ENCODE measurements at places on chromosomes 5 and 9.

DNA sequence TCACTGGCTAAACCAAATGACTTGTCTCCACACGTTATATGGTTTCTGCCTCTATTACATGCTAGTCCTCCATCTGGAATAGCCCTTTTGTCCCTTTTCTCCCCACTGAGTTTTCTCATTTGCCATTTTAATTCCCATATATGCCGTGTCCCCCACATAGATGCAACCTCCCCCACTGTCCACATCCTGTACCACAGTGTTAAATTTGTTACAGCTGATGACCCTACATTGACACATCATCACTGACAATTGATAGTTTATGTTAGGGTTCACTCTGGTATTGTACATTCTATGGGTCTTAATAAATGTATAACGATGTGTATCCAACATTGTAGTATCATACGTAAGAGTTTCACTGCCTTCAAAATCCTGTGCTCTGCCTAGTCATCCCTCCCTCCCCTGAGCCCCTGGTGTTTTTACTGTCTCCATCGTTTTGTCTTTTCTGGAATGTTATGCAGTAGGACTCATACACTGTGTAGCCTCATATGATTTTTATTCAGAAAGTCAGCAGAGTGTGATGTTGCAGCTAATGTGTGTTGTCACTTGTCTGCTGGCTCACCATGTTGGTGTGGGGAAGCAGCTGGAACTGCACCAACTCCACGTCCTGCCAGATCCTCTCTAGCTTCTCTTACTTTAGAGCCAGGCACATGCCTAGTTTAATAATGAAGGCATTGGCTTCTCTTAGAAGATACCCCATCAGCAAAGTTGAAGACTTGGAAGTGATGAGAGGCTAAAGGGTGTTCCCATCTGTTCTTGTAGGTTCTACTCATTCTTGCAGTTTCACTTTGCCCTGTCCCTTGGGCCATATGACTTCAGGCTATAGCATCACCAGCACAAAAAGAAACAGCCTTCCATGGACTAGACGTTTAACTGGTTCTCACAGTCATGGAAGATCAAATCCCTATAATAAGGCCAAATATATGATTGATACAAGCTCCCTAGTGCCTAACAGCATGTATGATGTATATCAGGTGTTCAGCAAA, 30.2 kb downstream of the LRRC70 start:
- no peak for DNase-seq

- DNase-seq = no peak
Measured at GRCh38 chr5:43037636-43038495, 2.3 kb downstream of the ANXA2R start.

DNA sequence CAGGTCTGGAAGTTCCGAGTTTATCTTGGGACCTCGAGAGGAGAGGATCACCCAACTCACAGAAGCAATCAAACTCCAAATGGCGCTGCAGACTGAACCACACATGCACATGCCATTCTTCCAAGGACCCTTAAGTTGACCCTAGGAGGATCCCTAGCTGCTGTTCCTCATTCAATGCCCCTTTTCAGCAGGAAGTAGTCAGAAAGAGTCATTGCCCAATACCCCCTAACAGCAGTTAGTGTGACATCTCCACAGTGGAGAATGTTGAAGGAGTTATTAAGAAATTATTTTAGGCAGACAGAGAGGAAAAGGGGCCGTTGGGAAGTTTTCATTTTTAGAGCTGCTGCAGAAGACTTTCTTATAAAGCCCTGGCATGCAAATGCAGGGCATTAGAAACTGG, 229.9 kb upstream of the DAB2 start:
- no peak for DNase-seq

DNA sequence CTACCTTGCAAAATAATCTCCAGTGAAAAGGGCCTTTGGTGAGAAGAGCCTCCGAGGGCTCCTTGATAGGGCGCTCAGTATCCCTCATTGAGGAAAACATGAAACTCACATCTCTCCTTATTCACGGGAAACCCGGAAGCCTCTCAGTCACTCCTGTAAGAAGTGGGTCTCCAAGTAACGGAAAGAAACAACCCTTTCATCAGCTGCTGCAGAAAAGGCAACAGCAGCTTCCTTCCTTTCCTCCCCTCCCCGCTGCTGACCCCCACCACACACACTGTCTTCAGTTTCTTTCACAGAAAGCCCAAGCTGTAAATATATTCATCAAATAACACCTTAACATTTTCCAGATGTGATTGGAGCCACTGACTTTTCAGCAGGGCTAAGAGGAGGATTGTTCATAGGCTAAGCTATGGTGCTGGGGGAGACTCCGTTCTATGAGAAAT, 81.4 kb downstream of the C9orf152 start:
- no peak for DNase-seq

- no peak for DNase-seq
Measured at GRCh38 chr5:137462816-137463520, 36.2 kb downstream of the SPOCK1 start.
